Stimulated activated memory B cell treated with anti-CD40 and anti-IgM and Interleukin-4, amounts not matched to agents 10 μg/mL and 1 μg/mL and 100 μg/mL, for 72 hours (primary cell): ENCODE measurements at places on chromosomes 5 and 9.

DNA sequence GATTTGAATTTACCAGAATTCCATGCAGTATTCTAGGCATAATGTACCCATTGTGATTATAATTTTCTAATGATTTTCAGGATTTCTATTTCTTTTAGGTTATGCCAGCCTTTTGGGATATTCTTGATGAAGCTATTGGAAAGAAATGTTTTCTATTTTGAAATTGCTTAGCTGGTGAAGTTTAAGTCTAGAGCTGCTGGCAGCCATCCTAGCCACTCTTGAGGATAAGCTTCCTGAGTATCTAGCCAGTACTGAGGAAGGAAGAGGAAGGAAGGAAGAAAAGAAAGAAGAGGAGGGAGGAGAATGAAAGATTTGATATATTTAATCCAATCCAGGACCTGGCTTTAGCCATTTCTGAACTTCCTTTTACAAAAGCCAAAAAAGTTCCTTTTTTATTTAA, 142.1 kb upstream of the DAB2 start:
- ATAC-seq, result no peak

- ATAC-seq, result no peak
Measured at GRCh38 chr9:130138171-130138653, 34.0 kb upstream of the NCS1 start.

DNA sequence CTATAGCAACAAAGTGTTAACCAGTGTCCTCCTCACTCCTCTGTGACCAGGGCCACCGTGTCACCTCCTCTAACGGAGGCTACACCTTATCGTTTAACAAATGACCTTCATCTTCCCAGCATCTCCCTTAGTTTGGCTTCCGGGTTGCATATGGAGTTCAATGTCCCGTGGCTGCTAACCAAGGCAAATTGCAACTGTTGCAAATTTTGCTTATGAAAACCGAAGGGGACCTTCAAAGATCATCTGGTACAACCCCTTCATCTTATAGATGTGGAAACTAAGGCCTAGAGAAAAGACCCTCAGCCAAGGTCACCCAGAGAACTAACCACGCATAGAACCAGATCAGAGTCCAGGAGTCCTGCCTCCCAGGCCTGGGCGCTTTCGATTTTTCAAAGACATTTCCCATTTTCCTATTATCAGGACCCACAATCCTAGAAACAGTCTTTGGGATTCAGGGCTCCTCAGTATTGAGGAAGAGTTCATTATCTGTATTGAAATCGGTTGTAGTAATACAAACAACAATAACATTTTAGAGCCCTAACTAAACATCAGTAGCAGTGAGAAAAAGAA, 1.4 kb downstream of the PRELID2 start:
- ATAC-seq, result no peak

DNA sequence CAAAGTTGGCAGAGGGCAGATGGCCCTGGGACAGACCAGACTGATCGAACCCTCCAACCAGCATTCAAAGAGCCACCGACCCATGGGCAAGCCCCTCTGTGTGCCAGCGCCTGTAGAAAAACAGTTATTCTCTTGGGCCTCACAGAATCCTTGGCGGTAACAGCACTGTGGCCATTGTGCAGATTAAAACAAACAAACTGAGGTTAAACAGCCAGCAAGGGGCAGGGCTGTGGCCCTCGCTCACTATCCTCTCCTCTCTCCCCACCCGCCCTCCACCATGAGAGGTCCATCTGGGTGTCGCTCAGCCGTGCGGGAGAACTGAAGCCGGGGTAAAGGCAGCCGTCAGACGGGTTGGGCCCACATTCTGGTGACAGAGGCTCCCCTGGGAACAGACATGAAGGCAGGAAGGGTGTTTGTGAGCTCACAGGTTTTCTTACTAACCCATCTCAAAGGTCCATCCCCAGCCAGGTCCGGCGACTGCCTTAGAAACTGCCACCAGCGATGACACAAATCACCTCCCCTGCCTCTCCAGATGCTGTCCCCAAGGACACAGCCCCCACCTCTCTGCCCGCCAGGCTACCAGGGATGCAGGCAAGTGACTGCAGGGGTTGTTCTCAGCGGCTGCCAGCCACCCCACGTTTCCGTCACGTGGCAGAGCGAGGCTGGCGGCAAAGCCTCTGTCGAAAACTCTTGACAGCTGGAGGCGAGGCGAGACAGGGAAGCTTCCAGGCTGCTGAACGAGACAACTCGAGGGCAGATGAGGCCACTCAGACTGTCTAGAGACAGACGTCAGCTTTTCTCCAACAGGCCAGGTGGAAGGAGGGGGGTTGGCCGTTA, 75.8 kb upstream of the SARDH start:
- ATAC-seq, result peak; percentile 87

GRCh38 chr5:62306896-62307689, 1.1 kb downstream of the KIF2A start:
- no peak for ATAC-seq

DNA sequence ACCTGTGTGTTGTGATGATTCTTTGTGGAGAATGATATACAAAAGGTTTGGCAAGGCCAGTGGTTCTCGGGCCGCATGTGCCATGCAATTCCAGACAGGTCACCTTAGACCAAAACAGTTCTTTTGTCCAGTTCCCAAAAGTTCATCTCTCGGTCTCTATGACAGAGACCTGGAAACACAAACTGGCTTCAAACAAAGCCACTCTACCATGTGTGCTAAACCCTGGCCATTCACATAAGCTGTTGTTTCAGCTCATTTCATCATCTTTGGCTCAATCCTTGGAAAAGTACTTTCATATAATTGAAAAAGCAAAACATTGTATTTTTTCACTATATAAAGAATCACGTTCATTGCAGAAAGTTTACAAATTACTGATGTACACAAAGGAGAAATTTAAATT, 210.5 kb upstream of the SEMA6A start:
- ATAC-seq, result no peak

GRCh38 chr5:170638454-170639220, 134.8 kb downstream of the KCNIP1 start:
- peak; percentile 49 for ATAC-seq

DNA sequence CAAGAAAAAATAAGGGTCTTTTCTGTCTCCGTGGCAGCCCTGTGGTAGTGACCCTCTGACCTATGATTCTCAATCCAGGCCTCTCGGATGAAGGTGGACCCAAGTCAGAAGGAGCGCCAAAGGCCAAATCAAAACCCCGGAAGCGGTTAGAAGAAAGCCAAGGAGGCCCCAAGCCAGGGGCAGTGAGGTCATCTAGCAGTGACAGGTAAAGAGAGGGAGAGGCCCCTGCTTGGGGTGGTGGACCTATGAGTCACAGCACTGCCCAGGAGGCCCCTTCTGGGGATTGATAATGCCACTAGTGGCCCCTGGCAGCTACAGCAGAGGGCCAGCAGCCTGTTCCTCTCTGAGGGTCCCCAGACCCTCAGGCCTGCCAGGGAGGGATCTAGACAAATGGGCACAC, 6.4 kb upstream of the SLC2A8 start:
- ATAC-seq, result no peak
